ENCODE measurements at places on chromosomes 6 and 20.

- no peak for DNase-seq
Observed at GRCh38 chr6:43950051-43950605, 177.1 kb downstream of the MRPL14 start.

GRCh38 chr20:50344232-50345071, 153.8 kb downstream of the CEBPB start:
- no peak for DNase-seq

- DNase-seq: no peak
Observed at GRCh38 chr6:162230147-162230752, 497.3 kb downstream of the PRKN start.

GRCh38 chr6:7165002-7165889, 57.5 kb downstream of the RREB1 start:
- no peak for DNase-seq

- DNase-seq: peak; percentile 42
Observed at GRCh38 chr6:110875548-110876169, 1.1 kb downstream of the AMD1 start.

- no peak for DNase-seq
Observed at GRCh38 chr20:2153326-2153725, 51.7 kb downstream of the STK35 start.

DNA sequence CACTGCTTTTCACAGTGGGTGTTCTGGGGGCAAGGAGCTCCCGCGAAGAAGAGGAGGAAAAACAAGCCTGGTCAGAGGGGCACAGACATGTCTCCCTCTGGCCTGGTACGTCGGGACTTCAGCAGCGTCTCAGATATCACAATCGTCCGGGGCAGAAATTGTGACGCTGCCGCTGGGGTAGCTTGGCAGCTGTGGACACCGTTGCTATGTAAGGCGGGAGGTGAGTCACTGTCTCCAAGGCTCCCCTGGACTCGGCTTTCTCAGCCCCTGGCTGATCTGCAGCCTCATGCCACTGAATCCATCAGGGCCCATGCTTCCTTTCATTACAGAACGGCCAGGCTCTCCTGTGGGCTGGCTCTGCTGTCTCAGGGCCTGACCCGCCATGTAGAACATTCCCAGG, 98.7 kb downstream of the SULF2 start:
- DNase-seq: no peak

DNA sequence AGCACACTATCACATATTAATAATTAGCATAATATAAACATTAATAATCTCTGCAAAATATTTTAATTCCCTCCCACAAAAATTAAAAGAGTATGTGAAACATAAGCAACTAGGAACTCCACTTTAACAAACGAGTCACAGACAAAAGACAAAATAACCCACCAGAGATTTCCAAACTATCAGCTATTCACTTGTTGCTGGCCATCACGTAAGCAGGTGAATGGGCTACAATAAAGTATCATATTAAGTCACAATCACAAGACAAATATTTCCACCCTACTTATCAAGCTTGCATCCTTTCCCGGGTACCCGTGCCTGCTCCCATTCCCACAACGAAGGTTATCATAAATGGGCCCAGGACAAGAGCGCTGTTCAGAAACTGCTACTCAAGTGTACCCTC, 2.5 kb downstream of the HDAC2 start:
- no peak for DNase-seq

GRCh38 chr6:107555449-107555848, 65.5 kb downstream of the SOBP start:
- no peak for DNase-seq
